Stimulated activated CD4-positive, alpha-beta T cell treated with anti-CD3 and anti-CD28 coated beads, Interleukin-1b, Interleukin-23, amount 100 ng/mL, for 1 hour (primary cell): ENCODE measurements at places on chromosomes 5 and 9.

GRCh38 chr9:83444110-83444509, 94.1 kb downstream of the FRMD3 start:
- DNase-seq = no peak

DNA sequence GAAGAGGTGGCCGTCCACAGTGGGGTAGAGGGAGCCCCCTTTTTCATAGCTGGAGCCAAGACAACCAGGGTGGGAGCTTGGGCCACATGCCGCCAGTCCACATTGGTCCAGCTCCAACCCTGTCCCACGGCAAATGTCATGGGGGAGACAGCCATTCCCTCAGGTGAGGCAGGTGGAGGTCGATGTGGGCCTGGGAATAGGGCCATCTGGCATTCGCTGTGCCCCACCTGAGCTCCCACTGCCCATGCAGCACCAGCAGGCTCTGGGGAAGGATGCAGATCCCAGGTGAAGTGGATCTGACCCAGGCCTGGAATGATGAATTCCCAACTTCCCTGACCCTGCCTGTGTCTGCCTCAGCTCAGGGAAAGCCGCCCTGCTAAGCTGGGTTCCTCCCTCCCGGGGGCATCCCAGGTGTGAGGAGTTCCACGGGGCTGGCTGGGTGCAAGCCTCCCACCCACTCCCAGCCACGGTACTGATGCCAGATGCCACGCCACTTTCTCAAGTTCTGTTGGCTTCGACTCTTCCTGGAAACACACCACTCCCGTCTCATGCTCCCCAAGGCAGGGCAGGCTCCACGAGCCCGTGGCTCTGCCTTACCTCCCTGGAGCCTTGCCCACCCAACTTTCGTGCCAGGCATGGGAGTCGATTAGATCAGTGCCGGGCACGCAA, 25.2 kb upstream of the FCN2 start:
- no peak for DNase-seq

DNA sequence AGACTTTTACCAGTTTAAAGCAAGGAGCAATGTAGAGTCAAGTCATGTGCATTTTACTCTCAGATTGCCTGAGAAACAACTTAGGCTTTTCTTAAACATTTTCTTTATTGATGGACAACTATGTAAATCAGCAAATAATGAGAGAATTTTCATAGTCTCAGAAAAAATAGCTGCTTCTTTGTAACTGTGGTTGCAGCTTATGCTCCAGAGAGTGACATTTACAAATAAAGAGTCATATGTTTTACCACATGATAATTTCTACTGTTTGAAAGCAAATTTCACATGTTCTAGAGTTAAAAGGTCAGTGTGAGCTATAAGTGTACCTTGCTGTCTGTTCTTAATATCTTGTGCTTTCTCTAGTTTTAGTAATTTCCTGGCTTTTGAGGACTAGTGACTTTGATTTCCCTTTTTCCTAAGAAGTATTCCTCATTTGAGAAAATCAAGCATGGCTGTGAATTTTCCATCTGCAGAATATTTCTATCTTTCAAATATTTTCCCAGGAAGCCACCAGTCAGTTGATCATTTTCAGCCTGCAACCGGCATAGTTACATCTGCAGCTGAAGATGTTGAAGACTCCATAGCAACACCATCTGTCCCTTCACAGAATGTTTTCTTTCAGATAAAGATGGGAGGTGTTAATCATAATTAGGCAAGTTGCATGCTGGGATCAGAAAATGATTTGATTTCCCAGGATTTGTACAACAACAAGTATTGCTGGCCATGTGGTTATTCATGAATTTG, 229.9 kb downstream of the SGCD start:
- DNase-seq = no peak

DNA sequence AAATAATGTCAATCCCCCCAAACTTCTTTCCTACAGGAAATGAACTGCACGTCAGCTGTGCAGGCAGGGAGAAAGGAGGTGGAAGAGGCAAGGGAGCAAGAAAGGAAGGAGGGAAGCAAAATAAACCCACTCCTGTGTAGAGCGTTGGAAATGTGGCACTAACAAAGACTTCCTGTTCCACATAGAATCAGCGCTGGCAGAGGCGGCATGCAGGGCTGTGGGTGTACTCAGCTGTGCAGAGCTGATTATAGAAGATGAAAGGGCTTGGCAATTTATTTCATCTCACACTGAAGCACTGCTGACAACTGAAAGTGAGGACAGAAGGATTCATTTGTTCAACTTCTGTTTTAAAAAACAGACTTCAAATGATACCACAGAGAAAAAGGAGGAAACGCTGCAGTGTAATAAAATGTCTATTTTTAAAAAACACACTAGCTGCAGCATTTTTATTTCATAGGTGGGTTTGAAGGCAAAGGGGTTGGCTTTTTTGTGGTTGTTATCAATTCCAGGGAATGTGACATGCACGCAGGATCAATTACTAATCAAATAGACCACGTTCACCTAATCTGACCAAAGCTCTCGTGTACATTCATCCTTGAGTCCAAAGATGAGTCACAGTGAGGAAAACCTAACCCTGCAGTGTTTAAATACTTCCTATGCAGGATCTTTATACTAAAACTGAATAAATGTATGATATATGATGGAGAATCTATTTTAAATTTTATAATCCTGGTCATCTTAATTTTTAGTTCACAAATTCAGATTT, 583.5 kb downstream of the ZNF608 start:
- DNase-seq = no peak

- no peak for DNase-seq
Measured at GRCh38 chr5:174119468-174119881, 74.0 kb downstream of the NSG2 start.

DNA sequence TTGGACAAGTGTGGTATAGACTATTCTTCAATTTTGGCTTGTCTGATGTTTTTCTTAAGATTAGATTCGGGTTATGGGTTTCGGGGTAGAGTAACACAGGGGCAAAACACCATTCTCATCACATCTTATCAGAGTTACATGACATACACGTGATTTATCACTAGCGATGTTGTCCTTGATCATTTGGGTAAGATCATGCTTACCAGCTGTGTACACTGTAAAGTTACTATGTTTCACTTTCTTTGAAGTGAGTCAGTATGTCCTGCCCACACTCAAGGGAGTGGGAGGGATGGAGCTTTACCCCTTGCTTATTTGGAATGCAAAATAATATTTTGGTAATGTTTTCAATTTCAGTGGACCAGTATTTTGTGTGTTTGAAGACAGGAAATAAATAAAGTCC, 101.8 kb upstream of the TAF11L2 start:
- DNase-seq = no peak

DNA sequence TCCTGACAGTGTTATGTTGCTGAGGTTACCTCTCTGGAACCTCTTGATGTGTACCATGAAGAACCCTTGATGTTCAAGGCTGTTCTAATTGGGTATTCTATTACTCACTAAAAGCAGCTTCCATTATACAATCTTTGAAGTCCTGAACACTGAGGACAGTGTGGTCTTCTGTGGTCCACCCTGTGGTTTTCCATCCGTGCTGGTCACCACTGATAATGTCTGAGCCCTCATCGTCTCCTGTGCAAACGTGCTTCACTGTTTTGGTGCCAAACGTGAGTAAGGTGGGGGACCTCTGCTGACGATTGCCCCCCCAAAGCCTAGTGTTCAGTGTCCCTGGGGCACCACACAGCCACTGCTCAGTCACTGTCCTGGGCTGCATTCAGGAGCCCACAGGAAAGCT, 259.7 kb upstream of the ANKRD55 start:
- DNase-seq = no peak

DNA sequence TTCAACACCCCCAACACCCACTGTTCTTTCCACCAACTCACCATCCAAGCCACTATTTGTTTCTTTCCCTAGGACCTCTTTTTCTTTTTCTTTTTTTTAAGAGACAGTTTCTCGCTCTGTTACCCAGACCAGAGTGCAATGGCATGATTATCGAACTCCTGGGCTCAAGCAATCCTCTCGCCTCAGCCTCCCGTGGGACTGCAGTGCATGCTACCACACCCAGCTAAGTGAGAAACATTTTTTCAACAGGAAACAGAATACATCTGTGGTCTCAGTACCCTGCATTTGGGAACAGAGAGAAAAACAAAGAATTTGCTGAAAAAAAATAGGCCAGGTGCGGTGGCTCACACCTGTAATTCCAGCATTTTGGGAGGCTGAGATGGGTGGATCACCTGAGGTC, 24.6 kb downstream of the B4GALT1 start:
- DNase-seq = no peak

GRCh38 chr9:116958881-116959280, 271.8 kb downstream of the TRIM32 start:
- no peak for DNase-seq

DNA sequence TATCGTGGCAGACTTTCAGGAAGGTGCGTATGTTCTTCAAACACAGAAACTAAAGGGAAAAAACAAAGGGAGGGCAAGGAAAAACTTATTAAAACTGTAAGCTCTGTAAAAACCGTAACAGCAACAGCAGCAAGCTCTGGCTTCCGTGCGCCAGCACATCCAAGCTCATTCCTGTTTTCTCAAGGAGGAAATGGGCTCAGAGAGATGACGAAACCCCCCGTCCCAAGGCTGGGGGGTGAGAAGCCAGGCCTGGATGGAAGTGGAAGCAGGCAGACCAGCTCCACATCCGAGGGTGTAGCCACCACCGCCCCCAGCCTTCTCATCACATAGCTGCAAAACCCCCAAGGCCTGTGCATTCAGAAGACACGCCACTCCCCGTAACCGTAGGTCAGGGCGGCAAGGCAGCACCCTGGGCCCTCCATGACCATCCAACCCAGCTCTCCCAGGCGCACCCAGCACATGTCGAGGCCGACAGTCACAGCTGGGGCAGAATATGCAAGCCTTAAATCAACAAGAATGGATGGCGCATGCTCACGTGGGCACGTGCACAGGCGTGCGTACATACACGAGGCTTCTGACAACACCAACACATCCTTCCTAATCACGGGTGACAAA, 52.8 kb downstream of the VAV2 start:
- no peak for DNase-seq

DNA sequence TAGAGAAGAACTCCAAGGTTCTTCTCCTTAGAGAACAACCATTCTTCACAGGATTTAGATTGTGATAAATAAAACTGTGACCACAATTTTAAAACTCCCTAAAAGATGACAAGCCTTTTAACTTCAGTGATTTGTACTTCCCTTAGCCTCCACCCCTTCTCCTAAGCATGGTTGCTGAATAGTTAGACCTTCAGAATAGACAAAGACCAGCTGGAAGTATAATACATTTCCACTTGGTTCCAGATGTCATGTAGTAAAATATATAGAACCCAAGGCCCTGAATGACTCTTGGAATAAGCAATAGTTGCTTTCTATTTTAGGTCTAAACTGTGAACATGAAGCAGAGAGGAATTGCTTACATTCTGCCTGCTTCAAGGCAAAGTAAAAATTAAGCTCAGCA, 208.7 kb downstream of the ARRDC3 start:
- DNase-seq = no peak

GRCh38 chr5:63820577-63820976, 141.7 kb downstream of the HTR1A start:
- DNase-seq = no peak

DNA sequence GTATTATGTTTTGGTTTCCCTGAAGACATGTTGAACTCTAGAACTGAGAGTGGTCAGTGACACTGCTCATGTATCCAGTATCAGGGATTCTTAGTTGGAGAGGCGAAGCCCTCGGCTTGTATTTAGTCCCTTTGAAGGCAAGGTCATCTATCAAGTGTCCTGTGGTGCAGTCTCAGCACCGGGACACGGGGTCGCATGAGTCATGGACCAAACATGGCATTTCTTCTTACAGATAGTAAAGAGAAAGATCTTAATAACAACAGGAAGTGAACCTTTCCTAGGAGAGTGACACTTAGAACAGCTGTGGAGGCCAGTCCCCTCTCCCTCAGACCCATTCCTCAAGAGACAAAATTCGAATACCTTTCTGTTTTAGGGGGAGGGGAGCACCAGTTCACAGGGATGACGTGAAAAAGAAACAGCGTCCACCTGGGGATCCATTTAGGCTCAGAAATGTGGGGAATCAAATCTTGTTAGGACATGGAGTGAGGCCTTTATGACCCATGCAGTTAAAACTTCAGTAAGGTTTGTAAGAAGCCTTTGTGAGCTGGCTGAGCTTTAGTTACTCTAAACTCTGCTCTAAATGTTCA, 86.5 kb downstream of the ADGRV1 start:
- no peak for DNase-seq
